ENCODE measurements at places on chromosomes 7 and 10.

DNA sequence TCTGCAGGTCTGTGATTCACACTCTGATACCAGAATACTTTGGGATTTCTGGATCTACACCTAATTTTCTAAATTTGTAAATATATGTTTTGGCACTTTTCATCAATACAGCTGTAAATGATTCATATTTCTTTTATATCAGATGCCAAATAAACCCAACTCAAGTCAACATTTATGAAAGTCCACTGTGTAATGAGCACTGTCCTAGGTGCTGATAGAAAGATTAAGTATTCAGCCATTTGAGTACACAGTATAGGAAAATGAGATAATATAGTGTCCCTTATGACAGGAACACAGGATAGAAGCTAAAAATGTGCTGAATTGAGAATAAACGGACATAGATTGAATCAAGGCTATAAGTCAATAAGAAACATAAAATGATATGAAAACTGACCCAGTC is 6.4 kb downstream of the ANXA7 start:
- DNase-seq, result no peak

DNA sequence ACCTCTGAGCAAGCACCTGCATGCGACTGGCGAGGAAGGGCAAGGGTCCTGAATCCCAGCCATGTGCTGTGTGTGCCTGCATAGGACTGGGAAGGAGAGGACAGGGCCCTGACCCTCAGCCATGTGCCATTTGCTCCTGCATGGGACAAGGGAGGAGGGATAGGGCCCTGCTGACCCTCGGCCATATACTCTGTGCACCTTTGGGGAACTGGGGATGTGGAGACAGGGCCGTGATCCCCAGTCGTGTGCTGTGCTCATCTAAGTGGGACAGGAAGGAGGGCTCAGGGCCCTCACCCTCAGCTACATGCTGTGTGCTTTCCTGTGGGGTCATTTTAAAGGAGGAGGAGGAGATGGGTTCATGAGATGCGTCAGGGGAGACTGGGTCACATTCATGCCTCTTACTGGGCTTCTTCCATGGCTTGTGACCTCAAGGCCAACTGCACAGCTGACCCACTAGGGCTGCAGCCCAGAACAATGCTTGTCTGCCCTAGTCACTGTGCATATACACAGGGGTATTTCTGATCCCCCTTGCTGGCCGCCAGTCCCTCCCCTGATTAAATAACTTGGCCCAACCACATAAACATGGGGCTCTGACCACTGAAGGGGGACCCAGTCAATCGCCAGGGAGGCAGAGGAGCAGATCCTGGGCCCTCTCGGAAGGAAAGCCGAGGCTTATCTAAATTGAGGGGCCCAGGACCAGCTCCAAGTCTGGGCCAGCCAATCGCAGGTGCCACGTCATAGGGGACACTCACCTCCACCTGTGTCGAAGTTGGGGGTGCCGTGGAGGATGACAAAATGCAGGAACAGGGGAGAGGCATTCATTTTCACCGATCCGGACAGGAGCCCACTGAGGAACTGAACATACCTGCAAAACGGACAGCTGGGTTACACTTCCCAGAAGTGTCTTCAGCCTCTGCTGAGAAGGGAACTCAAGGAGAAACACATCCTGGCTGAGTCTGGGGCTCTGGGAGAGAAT is 167.3 kb downstream of the TNS3 start:
- DNase-seq, result no peak

- DNase-seq, result no peak
These were observed 115.1 kb downstream of the C10orf105 start for GRCh38 chr10:71604324-71605018.

DNA sequence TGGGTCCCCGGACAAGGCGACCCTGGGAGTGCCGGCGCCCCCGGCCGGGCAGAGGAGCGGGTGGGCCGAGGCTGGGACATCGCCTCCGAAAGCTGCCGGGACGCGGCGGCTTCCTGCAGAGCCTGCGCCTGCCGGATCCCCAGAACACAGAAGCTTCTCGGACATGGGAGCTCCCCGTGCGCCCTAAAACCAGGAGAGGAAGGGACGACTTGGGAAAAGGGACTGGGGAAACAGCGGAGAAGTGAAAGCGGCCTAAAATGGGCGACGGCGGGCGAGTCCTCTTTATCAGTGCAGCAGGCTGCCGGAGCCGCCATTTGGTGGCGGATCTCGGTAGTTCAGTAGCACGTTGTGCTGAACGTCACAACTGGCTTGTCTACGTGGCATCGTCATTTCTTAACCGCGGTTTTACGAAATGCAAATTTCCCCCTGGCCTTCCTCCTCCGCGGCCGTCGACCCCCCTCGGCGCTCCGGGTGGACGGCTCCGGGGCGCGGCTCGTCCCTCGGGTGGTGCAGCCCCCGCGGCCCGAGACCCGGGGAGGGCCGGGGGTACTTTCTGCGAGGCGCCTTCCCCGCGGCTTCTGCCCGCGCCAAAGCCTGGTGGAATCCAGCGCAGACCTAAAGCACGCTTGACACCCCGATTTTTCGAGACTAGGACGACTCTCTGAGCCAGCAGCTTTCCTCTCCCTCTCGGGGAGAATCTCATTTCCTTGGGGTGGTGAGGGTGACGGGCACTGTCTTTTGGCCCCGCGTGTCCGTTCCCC is 9.9 kb upstream of the SPAG6 start:
- DNase-seq, result no peak

- DNase-seq, result no peak
These were observed 41.8 kb downstream of the EGFR start for GRCh38 chr7:55060636-55061022.

- no peak for DNase-seq
These were observed 361.8 kb upstream of the MGMT start for GRCh38 chr10:129105266-129105665.

GRCh38 chr10:48943096-48943495 is 3.5 kb upstream of the LRRC18 start:
- DNase-seq, result no peak

DNA sequence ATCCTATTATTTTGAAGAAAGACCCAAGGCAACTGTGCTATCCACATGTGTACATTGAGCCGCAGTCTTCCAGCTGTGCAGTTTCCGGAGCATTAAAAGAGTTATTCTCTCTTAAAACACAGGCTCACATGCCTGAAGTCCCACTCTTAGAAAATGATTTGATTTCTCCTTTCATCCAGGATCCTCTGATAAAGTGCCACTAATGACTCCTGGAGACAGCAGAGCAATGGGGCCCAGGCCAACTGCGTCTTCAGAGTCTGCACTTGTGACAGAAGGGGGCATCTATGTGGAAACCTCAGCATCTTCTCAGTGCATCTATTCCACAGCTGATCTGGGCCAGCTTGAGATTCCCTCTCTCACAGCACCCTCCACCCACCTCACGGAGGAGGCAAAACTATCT is 482.1 kb upstream of the AKR1E2 start:
- DNase-seq, result no peak

DNA sequence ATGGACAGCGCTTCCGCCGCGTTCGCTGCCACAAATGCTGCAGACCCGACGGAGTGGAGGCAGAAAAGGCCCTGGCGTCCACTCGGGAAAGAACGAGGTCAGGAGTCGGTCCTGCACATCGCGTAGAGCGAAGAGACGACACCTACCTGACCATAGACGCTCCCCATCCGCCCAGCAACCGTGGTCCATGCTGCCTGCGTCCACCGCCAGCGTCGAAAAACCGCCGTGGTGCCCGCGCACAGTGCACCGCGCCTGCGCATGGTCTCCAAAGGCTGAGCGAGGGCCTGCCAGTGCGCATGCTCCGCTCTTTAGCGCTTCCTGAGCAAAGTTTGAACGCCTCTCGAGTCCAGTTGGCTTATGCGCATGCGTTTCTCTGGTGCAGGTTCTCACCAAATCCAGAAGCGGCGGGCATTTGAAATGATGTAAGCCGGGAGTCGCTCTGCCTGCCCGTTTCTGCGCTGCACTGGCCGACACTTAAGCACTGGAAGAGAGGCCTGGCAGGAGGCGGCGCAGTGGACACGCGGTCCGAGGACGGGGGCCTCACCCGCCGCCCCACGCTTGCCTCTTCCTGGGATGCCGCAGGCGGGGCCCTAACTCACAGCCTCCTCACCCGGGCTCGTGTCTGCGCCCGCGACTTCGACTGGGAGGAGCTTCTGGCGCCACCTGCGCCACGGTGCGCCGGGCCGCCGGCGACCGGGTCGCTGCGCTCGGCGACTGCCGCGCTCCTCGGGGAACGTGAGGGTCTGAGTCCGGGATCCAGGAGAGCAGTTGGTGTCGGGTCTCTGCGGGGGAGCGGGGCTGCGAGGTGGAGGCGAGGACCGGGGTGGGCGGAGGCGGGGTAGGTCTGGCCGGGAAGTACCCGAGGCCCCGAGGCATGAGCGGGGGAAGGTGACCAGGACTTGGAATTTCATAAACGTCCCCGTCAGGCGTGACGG is at the start of gene FAM24B:
FAM24B (minus strand) TSS at position 243 of the 935 bp plus-strand sequence. CDS start 29,066 bp downstream, outside the sequence.
- DNase-seq, result peak; percentile 91

DNA sequence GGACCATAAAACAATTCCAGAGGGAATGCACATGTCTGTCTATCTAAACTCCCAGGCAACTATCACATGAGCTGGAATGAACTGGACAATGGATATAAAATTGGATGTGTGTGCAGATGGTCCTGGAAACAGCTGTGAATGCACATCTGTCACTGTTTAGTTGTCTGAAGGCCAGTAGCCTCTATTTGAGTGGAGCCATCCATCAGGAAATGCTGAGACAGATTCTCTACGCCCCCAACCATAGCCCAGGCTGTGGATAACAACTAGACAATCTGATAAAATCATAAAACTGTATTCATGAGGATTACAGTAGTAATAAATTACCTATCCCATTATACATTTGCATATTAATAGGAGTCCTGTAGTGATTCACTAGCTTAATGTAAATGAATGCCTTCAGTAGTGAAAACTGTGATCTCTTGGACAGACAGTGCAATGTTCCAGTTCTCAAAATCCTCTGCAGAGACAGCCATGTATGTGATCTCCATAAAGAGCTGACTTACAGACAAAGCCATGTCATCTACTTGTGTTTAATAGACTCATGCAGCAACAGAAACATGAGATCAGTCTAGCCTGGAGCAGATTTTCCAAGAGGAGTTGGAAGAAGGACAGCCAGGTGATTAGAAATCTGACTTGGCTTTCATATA is 907.6 kb downstream of the KCNMA1 start:
- no peak for DNase-seq

GRCh38 chr7:113813471-113813870 is 105.3 kb downstream of the PPP1R3A start:
- DNase-seq, result no peak

DNA sequence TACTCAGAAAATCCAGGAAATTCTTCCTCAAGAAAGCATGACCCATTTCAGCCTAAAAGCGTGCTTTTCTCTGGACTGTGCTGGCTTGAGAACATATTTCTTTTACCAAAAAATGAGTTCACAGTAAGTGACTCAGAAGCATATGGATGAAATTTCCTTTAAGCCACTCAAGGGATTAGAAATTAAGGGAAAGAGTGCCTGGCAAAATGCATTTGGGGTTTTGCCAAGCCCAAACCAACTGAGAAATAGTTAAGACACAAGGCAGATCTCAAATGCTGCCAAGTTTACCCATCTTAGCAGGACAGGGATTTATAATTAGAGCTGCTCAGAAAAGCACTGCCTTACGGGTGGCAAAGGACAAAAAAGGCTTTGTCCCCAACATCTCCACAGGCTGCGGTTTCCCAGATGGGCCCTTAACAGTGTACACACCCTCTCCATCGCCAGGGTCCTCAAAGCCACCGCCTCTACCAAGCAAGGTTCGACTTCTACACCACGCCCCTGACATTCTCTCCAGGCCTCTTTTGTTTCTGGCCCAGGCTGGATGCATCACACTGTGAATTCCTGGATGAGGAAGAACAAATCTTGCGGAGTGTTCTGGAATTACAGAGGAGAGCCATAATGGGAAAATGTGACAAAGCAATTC is 30.1 kb upstream of the CDHR3 start:
- peak; percentile 53 for DNase-seq

- DNase-seq, result no peak
These were observed 1019.4 kb downstream of the KCNMA1 start for GRCh38 chr10:76618171-76618570.

- DNase-seq, result no peak
These were observed 32.2 kb upstream of the SFMBT2 start for GRCh38 chr10:7443036-7443435.

DNA sequence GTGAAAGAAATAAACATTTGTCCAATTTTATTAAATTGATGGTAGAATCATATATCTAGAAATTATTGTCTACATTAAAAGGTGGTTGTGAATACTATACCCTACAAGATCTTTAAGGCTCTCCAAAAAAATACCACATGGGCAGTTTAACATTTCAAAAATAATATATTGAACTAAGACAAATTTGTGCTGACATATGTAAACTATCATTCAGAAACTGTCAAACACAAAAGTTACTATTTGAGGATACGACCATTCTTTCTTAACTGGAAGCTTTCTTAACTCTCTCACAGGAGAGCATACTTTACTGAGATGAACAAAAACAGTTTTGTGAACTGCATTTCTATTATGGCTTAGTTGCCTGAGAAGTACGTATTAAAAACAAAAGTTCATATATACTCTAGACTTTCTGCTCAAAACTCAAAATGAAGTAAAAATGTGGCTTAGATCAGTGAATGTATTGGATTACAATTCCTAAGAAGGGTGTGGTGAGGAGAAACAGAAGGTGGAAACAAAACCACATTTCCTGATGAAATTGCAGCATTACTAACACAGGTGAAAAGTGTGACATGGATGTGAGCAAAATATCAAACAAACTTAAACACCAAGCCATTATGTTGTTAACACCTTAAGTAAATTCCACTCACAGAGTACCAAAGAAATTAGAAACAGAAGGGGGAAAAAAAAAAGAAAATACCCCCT is 138.5 kb downstream of the SEMA3A start:
- DNase-seq, result no peak
